ENCODE measurements at places on chromosomes 5 and 9. TPM values are rescaled to one million over a fixed set of nuclear protein-coding genes. Genes with fewer than 3 reads are reported as not detected.

C9orf152 gene
- total RNA-seq: 14.9 TPM

CCL21 gene
- total RNA-seq: 6.1 TPM

DOCK8 gene
- 11.4 TPM for total RNA-seq

LCN2 gene
- 36.6 TPM for total RNA-seq

SMIM33 gene
- not detected for total RNA-seq

GABRA6 gene
- total RNA-seq: not detected

C9 gene
- not detected for total RNA-seq

PCDHAC2 gene
- not detected for total RNA-seq

IL9 gene
- total RNA-seq: not detected

ADAMTS6 gene
- 2.3 TPM for total RNA-seq

MXD3 gene
- total RNA-seq: 8.7 TPM

IRX4 gene
- total RNA-seq: 45.9 TPM

POU5F2 gene
- 3.7 TPM for total RNA-seq

ARL14EPL gene
- total RNA-seq: not detected

CD180 gene
- total RNA-seq: 0.18 TPM

IFNK gene
- not detected for total RNA-seq

ACOT12 gene
- 3.0 TPM for total RNA-seq

COL15A1 gene
- total RNA-seq: 8.2 TPM

GLDC gene
- 2.4 TPM for total RNA-seq

C8G gene
- total RNA-seq: not detected

GRM6 gene
- not detected for total RNA-seq

SLC22A4 gene
- total RNA-seq: 0.32 TPM

EMB gene
- total RNA-seq: 22.5 TPM

OR1L1 gene
- total RNA-seq: not detected

SHOC1 gene
- 0.56 TPM for total RNA-seq

Measured in suprapubic skin (tissue), 4 donors.